ENCODE measurements at places on chromosomes 13 and 19.
A peak's percentile ranks its signal among the peaks of the same experiment; 100 is the strongest.

DNA sequence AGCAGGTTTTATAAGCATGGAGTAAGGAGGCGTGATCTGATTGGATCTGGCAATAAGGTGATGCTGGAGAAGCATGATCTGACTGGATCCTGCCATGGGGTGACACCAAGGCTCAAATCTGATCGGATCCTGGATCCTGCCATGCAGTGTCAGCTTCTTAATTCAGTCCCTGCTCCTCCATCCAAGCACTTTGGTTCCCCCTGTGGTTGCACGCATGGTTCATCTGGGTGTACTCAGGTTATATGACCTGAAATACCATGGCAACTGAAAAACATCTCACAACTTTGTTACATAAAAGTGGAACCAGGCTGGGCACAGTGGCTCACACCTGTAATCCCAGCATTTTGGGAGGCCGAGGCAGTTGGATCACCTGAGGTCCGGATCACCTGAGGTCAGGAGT, 17.6 kb upstream of the KLK4 start:
- no peak for DNase-seq

DNA sequence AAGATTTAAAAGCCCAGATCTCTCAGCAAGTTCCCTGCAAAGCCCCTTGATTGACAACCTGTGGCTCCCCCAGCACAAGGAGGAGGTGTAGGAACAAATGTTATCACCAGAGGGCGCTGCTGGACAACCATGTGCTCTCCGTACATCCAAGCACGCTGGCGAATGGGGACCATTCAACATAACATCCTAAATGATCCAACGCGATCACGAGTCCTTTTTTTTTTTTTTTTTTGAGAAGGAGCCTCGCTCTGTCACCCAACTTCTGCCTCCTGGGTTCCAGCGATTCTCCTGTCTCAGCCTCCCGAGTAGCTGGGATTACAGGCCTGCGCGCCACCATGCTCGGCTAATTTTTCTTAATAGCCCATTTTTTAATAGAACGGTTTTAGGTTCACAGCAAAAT, 52.0 kb downstream of the NWD1 start:
- DNase-seq: no peak

- DNase-seq: peak; percentile 79
These were observed 28.5 kb upstream of the NPAS1 start for GRCh38 chr19:46990991-46991676.

- no peak for DNase-seq
These were observed 5.9 kb downstream of the B3GNT8 start for GRCh38 chr19:41421314-41421713.

DNA sequence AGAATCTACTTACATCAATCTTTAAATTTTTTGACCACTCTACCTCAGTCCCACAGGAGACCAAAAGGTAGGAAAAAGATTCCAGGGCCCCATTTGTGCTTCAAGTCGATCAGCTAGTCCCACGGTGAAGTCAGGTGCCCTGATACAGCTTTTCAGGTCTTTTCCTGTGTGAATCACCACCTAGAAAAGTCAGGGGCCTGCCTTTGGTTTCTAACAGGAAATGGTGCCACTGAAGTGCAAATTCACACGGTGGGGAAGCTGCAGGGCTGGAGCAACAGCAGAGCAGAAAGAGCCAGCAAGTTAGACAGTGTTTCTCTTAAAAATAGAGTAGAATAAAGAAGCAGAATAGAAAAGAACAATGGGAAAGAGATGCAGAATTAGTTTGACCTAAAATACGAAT, 107.5 kb downstream of the KLF12 start:
- DNase-seq: no peak

DNA sequence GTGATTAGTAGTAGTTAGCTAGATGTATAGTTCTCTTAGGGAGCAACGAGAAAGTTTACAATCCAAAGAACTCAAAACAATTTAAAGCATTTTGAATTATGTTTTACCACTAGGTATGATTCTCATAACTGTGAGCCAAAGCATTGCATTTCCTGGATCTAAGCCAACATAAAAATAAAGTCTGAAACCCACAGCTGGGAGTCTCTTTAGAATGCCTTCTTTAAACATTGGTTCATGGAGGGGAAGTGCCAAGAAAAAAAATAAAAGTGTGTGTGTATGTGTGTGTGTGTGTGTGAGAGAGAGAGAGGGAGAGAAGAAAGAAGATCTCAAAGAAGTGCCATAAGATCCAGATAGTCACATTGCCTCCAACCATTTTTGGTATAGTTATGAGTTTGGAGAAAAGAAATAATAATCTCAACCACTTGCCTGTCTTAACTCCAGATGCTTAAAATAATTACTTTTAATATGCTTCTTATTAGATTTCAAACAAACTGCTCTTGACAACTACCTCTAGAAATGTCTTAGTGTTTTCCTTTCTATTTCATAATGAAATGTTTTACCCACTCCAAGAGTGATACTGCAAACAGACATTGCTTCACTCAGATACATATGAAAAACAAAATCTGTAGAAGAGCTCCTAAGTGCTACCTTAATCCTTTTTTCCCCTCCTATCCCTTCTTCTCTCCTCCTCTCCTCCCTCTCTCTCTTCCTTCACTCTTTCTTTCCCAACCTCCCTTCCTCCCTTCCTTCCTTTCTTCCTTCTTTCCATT, 554.1 kb downstream of the KCTD12 start:
- no peak for DNase-seq

- no peak for DNase-seq
These were observed 6.4 kb downstream of the NUDT15 start for GRCh38 chr13:48043789-48044503.

DNA sequence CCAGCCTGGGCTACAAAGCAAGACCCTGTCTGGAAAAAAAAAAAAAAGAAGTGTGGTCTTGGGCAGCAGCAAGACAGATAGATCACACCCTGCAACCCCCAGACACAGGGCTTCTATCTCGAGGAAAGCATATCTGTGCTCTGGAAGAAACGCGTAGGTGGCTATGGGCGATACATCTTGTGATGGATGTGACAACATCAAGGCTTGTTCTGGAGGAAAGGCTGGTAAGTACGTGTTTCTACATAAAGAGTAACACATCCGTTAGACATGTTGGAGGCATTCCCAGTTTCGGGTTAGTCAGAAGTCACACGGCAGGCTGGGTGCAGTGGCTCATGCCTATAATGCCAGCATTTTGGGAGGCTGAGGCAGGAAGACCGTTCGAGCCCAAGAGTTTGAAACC, 6.6 kb upstream of the DHDH start:
- DNase-seq: no peak

DNA sequence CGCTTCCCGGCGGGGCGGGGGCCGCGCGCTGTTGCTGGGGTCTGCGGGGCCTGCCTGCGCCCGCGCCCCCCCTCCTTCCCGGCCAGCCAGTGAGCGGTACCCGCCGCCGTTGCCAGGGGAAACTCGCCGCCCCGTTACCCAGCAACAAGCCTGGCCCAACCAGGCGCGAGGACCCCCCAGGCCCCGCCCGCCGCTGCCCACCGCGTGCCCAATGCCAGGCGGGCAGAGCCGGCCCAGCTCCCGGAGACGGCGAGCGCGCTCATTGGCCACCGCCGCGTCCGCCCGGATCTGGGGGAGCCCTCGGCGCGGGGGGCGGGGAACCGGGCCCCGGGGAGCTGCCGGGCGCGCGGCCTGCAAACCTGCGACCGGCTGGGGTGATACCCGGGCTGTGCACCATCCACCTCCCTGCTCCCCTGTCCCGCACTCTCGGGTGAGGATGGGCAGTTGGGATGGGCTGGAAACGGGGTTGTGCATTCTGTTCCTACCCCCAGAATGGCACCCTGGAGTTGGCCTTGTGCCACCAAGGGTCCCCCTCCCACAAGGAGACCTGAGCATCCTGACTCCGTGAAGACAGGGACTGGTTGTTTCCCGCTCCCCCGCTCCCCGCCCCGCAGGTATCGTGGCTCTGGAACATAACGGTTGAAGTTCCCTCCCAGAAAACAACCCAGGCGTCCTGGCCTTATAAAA, 8.8 kb upstream of the BBC3 start:
- DNase-seq: no peak

GRCh38 chr19:480016-480855, 16.1 kb upstream of the MADCAM1 start:
- peak; percentile 84 for DNase-seq

DNA sequence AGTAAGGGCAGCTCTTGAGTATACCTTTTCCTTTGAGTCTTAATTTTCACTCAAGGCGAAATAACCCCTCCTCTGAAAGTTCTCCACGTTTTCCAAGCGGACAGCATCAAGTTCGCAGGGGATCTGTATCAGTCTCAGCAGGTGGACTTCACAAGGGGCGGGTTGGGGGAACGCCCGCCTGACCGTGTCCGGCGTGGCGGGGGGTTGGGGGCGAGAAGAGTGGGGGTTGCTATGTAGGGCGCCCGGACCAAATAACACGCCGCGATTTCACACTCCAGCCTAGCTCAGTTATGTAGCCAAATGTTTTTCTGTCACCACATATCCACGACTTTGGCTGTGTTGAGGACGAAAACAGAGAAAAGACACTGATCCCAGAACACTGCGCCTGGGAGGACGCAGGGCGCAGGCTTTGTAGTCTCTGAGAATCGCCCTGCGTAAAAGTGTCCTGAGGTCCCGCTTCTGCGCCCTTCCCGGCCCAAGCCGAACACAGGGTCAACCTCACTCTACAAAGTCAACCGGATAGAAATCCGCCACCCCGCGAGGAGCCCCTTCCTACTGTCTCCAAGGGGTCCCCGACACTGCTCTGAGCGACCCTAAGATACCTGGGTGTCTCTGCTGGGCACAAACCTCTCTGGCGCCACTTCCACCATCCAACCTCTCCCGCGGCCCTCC, 524 bp downstream of the RUBCNL start:
- DNase-seq: no peak

Measured in right lobe of liver (tissue), 6 donors.